ENCODE measurements at places on chromosomes 4 and X. TPM values are rescaled to one million over a fixed set of nuclear protein-coding genes. Genes with fewer than 3 reads are reported as not detected.

Gene EXOC1L
- total RNA-seq: not detected

Gene CLGN
- 0.21 TPM for total RNA-seq

Gene SMARCA1
- total RNA-seq: 51.1 TPM

Gene NDST3
- total RNA-seq: not detected

Gene WDR17
- 3.0 TPM for total RNA-seq

Gene CRMP1
- total RNA-seq: 2.0 TPM

Gene AGTR2
- 0.66 TPM for total RNA-seq

Gene VCX3B
- total RNA-seq: not detected

Gene EPGN
- total RNA-seq: 1.6 TPM

Gene PAGE2B
- not detected for total RNA-seq

Gene RBMXL3
- not detected for total RNA-seq

Gene HTT-AS
- total RNA-seq: not detected

Gene ZNF630
- total RNA-seq: 4.4 TPM

Gene MAOA
- 68.2 TPM for total RNA-seq

Gene GAGE12E
- total RNA-seq: not detected

Gene PITX2
- not detected for total RNA-seq

Gene TMEM156
- total RNA-seq: 0.52 TPM

Gene FAM156B
- total RNA-seq: 21.5 TPM

Gene SATL1
- not detected for total RNA-seq

Gene GAGE12H
- total RNA-seq: not detected

Gene ATP5ME
- 162 TPM for total RNA-seq

Gene DAPP1
- 6.4 TPM for total RNA-seq

Gene MAGEB10
- total RNA-seq: not detected
